ENCODE measurements at places on chromosomes 7 and 10.

- no peak for DNase-seq
These were observed 242.7 kb downstream of the FOXP2 start for GRCh38 chr7:114657279-114657678.

GRCh38 chr10:89003344-89003743 is 12.7 kb downstream of the FAS start:
- no peak for DNase-seq

DNA sequence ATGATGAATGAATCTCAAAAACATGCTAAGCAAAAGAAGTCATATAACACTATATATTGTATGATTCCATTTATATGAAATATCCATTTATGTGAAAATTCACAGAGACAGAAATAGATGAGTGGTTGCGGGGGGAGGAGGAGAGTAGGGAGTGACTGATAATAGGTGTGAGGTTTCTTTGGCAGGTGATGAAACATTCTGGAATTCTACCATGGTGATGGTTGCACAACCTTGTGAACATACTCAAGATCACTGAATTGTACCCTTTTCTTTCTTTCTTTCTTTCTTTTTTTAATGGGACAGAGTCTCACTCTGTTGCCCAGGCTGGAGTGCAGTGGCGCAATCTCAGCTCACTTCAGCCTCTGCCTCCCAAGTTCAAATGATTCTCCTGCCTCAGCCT is 10.7 kb downstream of the SVOPL start:
- DNase-seq, result no peak

GRCh38 chr7:70799841-70800405 is 332.0 kb upstream of the GALNT17 start:
- DNase-seq, result no peak

DNA sequence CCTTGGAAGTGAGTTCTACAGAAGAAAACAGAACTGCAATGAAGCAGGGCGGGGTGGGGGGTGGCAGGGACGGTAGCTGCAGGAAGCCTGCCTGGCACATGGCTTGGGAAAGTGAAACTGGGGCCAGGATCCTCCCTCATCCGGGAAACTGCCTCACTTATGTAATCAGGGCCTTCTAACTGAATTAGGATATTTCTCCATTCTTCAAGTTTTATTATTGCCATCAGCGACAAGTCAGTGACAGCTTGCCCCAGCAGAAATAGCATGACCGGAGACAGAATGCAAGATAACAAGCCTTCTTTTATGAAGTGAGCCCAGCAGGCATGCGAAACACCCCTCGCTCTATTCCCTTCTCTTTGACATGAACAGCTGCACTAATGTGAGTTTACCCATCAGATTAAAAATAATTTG is 77.5 kb upstream of the CACUL1 start:
- DNase-seq, result no peak

- no peak for DNase-seq
These were observed 6.6 kb upstream of the TPK1 start for GRCh38 chr7:144842377-144842851.

GRCh38 chr7:40468891-40469864 is 334.4 kb downstream of the SUGCT start:
- DNase-seq, result no peak

DNA sequence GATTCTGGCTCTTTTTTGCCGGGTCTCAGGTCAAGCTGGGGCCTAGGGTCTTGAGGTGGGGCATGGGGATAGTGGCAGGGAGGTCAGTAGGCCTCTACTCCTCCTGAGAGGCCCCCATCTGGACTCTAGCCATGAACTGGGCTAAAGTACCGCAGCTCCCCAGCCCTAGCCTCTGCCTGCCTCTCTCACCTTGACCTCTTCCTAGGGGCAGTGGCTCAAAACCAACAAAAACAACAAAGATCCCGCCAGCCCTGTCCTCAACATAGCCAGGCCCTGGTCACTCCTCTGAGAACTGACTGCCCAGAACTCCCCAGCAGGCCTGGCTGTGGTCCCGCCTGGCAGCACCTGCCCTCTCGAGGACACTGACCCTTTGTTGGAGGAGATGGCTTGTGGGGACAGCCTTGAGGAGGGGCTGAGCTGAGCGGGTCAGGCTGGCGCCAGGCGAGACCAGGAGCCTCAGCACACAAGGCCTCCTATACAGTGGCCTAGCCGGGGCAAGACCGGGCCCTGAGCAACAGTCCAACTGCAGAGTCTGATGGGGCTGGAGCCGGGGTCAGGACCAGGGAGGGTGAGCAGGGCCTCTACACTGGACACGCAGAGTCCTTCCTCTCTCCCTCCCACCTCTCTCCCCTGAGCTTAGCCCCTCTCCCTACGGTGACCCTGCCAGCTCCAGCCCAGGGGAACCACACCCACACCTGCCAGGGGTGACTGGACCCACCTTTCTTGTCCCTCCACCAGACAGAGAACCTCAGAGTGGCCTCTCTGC is 11.6 kb upstream of the PPIF start:
- DNase-seq, result no peak

- no peak for DNase-seq
These were observed 5.3 kb downstream of the TNKS2 start for GRCh38 chr10:91803386-91804125.

DNA sequence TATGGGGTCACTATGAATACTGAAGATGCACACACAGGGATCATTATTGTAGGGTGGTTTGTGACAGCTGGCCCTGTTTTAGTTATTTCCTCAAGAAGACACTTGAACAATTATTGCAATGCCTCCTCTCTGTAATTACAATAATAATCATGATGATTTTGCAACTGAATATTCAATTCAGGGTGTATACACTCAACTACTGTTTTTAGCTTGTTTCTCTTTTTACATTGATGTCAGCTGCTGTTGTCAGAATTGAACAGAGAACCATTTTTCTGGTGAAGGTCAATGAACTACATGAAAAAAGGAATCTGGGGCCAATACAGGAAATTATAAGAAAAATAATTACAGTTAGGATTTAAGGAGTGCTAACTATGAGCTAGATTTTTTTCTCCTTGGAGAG is 28.6 kb upstream of the MKLN1 start:
- no peak for DNase-seq

DNA sequence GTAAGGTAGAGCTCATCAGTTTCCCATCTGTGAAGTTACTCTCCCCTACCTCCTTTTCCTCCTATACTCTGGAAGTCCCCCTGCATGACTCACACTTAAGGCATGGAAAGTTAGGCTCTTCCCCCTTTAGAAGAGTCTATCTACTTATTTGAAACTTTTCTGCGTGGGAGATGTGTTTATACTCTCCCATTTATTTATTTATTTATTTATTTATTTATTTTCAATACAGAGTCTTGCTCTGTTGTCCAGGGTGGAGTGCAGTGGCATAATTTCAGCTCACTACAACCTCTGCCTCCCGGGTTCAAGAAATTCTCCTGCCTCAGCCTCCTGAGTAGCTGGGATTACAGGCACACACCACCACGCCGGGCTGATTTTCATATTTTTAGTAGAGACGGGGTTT is 107.5 kb upstream of the JCAD start:
- no peak for DNase-seq

DNA sequence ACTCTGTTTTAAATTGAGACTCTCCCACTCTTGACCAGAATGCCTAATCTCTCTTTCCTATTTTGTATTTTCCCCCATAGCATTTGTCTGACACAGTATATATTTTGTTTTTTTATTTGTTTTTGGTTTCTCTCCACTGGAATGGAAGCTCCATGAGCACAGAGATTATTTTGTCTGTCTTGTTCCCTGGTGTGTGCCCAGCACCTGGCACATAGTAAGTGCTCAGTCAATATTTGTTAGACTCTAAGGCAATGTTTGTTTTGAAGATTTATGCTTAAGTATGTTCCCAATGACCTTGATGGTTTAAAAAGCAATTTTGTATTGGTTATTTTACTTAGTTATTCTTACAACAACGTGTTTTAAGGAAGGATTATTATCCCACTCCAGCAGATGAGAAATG is 201.8 kb downstream of the DYNC1I1 start:
- no peak for DNase-seq

GRCh38 chr7:36673703-36674102 is 50.6 kb downstream of the AOAH start:
- DNase-seq, result no peak

- peak; percentile 28 for DNase-seq
These were observed 5.3 kb upstream of the LOXL4 start for GRCh38 chr10:98273057-98273850.

DNA sequence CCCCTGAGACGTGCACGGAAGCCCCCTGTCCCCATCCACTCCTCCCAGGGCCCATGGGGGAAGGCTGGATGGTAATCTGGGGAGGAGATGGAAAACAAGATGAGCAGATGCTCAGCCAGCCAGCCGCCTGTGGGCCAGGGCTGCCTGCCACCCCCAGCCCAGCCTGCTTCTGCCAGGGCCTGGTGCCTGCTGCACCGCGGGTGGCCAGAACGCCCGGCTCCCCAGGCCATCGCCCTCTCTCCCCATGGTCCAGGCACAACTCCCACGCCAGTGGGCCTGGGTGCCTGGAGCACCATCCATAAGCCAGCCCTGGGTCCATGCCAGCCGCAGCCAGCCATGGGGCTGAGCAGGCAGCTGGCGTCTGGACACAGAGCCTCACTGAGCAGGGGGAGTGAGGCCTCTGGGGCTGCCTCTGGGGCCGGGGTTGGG is 57.2 kb upstream of the ELN start:
- DNase-seq, result no peak

- no peak for DNase-seq
These were observed 23.7 kb downstream of the SPAG6 start for GRCh38 chr10:22368981-22369380.

DNA sequence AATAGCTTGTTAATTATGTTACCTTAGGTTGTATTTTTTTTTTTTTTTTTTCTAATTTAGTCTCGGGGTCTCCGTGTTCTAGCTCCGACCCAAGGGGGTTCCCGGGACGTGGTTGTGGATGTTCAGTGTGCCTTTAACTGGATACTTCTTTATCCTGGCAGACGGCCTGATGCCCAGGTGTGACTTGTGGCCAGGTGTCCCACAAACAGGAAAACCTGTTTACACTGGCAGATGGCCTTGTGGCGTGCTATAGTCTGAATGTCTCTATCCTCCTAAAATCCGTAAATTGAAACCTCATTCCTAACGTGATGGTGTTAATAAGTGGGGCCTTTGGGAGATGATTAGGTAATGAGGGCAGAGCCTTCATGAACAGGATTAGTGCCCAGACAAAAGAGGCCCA is 546.4 kb upstream of the C7orf33 start:
- no peak for DNase-seq

GRCh38 chr10:114893251-114893650 is 44.7 kb upstream of the TRUB1 start:
- no peak for DNase-seq

GRCh38 chr7:47290867-47291266 is 291.0 kb downstream of the TNS3 start:
- DNase-seq, result no peak

- DNase-seq, result no peak
These were observed 166.3 kb downstream of the NEURL1 start for GRCh38 chr10:103659674-103660363.

DNA sequence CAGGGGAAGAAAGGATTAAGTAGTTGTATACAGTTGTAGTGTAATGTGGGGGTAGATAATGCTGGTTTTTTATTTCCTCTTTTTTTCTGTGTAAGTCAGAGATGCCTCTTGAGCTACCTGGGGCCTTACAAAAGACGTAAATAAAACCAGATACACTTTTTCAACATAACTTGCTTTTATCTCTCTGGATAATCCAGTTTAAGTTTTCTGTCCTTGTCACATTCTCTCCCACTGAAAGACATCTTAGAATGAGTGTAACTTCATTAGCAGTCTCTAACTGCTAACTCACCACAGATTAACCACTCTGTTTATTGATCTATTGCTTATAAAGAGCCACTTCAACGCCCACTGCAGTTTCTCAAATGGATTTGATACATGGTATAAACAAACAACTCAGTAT is 64.1 kb upstream of the LRRN3 start:
- no peak for DNase-seq

DNA sequence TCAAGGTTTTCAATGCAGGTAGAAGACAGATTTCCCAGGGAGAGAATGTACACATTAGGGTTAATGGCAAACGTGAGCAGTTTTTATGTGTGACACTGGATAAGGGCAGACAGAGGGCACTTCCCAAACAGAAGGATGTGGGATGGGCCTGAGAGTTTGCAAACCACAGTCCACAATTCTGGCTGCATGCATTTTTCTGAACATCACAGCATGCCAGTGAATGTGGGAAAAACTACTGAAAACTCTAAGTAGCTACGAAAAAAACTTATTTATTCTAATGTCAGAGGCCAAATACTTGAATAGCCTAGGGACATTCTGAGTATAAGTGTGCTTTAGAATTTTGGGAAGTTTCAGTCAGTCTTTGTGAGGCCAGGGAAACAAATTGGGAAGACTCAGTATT is 145.9 kb downstream of the NRCAM start:
- no peak for DNase-seq

GRCh38 chr10:19041171-19041570 is 7.4 kb upstream of the MALRD1 start:
- DNase-seq, result no peak

DNA sequence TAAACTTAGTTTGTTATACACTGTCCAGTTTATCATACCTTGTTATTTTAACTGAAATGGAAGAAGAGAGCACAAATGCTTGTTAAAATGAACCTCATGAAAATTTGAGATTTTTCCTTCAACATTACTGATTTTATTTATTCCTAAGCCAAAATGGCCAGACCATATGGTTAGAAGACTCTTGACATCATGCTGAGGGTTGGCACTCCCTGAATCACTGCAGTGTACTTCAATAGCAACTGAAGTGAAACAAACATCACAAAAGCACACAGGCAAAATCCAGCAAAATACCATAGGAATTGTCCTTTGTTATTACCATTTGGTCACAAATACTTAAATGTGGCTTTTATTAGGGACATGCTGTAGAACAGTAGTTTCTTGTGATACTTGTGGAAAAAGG is 347.8 kb downstream of the NXPH1 start:
- DNase-seq, result no peak

DNA sequence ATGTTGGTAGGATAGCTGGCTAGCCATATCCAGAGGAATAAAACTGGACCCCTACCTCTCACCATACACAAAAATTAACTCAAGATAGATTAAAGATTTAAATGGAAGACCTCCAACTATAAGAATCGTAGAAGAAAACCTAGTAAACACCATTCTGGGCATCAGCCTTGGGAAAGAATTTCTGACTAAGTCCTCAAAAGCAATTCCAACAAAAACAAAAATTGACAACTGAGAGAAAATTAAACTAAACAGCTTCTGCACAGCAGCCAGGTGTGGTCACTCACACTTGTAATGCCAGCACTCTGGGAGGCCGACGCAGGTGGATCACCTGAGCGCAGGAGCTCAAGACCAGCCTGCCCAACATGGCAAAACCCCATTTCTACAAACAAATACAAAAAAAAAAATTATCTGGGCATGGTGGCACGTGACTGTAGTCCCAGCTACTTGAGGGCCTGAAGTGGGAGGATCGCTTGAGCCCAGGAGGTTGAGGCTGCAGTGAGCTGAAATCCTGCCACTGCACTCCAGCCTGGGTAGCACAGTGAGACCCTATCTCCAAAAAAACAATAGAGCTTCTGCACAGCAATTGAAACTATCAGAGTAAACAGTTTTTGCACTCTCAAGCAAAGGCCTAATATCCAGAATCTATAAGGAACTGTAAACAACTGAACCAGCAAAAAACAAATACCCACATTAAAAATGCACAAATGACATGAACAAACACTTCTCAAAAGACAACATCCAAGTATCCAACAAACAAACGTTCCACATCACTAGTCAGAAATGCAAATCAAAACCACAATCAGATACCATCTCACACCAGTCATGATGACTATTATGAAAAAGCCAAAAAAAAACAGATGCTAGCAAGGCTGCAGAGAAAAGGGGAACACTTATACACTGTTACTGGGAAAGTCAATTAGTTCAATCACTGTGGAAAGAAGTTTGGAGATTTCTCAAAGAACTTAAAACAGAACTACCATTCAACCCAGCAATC is 4.8 kb downstream of the CRPPA start:
- DNase-seq, result no peak
